ENCODE measurements at places on chromosomes 5 and 9. TPM values are rescaled to one million over a fixed set of nuclear protein-coding genes. Genes with fewer than 3 reads are reported as not detected.

- H3K4me1 ChIP-seq = peaks cover 13% of the 10 kb centered on the region
- H3K36me3 ChIP-seq = no peaks in the 10 kb centered on the region
- H3K27ac ChIP-seq = no peak overlapping the region
Measured at GRCh38 chr9:82332018-82332773, 343.6 kb downstream of the SPATA31D1 start.

TNFSF8 gene
- not detected for total RNA-seq

PLPPR1 gene
- total RNA-seq = 0.63 TPM

GKAP1 gene
- total RNA-seq = 13.4 TPM

DNA sequence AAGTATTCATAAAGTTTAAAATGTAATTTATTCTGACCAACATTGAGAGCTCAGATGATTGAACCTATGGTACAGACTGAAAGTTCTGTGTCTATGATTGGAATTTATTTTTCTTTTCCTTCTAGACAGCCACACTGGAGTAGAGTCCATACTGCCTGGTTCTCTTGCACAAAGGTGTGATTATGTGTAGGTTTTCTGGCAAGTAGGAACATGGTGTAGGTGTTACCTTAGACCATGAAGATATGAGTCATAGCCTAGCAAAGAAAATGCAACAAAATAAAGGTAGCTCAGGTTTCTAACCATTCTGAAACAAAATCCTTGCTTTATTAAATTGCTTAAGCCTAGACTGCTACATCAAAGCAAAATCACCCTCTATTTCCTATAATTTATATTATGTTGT lies 143.4 kb downstream of the CDH12 start:
- no peak overlapping the region for H3K27ac ChIP-seq
- H3K27me3 ChIP-seq = no peaks in the 10 kb centered on the region
- no peak for DNase-seq
- no peak overlapping the region for H3K4me3 ChIP-seq

DNA sequence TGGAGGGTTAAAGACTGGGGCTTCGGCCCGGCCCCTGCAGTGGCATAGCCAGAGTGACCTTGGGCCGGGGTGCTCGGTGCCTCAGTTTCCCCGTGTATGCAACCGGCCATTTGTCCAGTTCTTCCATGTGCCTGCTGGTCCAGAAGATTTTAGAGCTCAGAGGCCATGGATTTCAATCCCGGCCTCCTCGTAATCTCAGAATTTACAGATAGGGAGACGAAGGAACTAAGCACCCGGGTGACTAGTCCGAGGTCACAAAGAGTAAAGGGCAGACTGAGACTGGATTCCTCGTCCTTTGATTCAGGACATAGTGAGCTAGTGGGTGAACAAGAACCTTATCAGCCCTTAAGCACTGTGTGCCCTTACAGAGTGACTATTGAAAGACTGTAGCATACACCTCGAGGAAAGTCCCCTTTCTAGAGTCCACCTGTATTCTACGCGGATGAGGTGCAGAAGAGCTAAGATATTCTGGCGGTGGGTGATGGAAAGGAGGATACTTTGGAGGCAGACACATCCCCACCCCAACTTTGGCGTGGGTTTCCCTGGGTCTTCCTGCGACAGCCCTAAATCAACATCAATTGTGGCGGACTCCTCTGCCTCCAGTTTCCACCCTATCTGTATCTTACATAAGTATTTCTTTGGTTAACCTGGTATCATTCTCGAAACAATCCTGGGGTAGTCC lies 597 bp downstream of the SLC31A1 start:
- peak overlapping the region; percentile 94 for H3K4me3 ChIP-seq
- H3K36me3 ChIP-seq = peaks cover 11% of the 10 kb centered on the region
- H3K4me1 ChIP-seq = peaks cover 9% of the 10 kb centered on the region
- DNase-seq = no peak
- peak overlapping the region; percentile 62 for H3K27ac ChIP-seq
- H3K27me3 ChIP-seq = no peaks in the 10 kb centered on the region
